ENCODE measurements at places on chromosomes 12 and 14.

- DNase-seq = no peak
Measured at GRCh38 chr12:127400221-127400620, 866.7 kb upstream of the TMEM132C start.

DNA sequence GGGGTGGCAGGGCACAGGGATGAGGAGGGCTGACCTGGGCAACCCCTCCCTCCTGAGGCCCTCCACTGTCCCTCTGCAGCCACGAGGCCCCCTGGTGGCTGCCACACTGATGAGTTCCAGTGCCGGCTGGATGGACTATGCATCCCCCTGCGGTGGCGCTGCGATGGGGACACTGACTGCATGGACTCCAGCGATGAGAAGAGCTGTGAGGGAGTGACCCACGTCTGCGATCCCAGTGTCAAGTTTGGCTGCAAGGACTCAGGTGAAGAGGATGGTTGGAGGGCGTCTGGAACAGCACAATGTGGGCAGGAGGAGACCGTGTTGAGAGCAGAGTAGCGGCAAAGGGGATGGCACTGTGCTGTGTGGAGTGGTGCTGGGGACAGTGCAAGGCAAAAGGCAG, 25.7 kb upstream of the LRP1-AS start:
- no peak for DNase-seq

DNA sequence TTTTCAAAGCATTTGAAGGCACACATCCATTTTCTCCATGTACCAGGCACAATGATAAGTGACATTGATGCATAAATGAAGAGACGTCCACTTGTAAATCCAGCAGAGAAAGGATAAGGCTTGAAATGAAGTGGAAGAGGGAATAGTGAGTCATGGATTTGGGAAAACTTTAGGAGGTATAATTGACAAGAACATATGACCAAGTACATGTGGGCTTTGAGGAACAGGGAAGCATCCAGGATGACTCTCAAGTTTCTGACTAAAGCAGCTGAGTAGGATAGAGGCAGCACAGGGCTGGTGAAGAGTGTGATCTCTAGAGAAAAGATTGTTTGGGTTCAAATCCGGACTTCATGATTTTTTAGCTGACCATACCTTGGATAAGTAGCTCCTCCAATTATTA, 43.6 kb upstream of the SYT1 start:
- DNase-seq = no peak

- no peak for DNase-seq
Measured at GRCh38 chr14:45906257-45906656, 653.3 kb upstream of the MIS18BP1 start.

- no peak for DNase-seq
Measured at GRCh38 chr14:94175011-94175745, 1.1 kb downstream of the PPP4R4 start.

Data from GM12892 (cell line).